ENCODE measurements at places on chromosomes 7 and 10.

GRCh38 chr7:28865601-28866144 is 92.5 kb downstream of the TRIL start:
- no peak for DNase-seq

GRCh38 chr7:20348125-20348807 is 17.6 kb downstream of the ITGB8 start:
- no peak for DNase-seq

DNA sequence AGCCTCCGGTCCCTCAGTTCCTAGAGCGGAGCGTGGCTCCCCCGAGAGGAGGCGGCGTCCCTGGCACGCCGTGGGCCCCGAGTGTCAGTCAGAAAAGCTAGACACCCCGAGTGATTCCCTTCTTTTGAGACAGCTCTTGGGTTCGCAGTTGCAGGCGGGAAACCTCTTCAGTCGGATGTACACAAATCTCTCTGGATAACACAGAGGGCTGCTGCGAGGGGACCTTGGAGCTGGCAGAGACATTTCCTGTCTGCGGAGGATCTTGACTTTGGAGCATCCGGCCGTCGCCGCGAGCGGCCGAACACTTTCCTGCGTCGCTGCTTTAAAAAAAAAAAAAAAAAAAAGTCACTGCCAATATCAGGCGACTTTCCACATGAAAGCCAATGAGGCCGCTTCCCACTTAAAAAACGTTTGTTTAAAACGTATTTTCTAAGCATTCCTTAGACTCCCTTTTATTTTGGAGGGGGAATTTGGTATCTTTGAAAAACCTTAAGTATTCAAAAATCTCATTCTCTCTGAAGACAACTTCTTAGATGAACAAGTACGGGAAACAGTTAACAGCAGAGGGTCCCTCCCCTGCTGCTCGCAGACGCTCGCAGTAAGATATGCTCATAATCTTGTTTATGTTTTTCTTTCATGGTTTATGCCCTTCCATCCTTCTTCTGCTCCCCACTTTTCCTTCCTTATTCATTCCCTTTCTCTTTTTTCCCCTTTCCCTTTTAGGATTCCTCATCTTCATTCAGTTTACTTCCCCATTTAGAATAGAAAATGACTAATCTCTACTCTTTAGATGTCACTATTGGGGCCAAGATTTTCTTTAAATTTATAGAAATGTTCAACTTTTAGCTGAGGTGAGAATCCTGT is 10.0 kb downstream of the HHEX start:
- DNase-seq, result no peak

DNA sequence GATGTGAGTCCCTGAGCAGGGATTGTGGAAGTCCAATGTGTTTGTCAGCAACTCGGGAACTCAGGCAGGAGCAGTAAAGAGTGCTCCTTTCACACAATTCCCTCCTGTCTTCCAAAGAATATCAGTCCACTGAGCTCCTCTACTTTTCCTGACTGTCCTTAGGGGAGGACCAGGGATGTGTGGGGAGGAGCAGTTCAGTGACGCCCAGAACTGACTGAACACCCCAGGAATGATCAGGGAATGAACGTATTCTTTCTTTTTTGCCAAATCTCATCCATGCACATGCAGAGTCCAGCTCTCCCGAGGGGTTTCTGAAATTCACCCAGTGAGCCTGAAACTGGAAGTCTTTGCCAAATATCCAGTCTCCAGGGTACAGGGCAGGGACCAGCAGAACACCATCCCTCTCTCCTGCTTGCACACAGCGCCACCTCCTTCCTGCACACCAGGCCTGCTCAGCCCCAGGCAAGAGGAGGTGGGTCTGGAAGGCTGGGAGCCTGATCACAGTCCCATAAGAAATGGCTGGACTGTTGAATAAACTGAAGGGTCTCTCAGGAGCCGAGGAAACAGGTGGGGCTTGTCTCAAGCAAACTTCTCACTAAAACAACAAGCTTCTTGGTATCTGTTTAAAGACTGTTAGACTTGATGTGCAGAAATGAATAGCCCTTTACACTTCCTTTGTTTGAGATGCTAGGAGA is 294.7 kb downstream of the C7orf25 start:
- DNase-seq, result no peak

GRCh38 chr7:25223206-25223605 is 5.1 kb downstream of the NPVF start:
- DNase-seq, result no peak

- DNase-seq, result no peak
These were observed 33.7 kb downstream of the RBM28 start for GRCh38 chr7:128309976-128310375.

GRCh38 chr10:132580143-132580542 is 42.6 kb downstream of the INPP5A start:
- DNase-seq, result no peak

DNA sequence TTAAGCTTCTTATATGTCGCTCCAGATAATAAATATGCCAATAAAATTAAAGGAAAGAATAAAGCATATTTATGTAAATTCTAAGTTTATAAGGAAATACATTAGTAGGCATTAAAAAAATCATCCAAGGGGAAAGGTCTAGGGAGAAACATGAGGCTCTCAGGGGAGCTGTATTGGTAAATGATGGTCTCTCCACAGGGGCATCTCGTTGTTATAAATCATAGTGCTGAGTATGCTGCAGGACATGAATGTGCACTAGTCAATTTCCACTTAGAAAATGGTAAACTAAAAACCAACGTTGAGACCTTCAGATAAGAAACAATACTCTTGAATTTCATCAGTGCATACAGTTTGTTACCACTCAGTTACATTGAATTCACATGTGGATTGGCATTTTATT is 194.0 kb upstream of the AHR start:
- no peak for DNase-seq

DNA sequence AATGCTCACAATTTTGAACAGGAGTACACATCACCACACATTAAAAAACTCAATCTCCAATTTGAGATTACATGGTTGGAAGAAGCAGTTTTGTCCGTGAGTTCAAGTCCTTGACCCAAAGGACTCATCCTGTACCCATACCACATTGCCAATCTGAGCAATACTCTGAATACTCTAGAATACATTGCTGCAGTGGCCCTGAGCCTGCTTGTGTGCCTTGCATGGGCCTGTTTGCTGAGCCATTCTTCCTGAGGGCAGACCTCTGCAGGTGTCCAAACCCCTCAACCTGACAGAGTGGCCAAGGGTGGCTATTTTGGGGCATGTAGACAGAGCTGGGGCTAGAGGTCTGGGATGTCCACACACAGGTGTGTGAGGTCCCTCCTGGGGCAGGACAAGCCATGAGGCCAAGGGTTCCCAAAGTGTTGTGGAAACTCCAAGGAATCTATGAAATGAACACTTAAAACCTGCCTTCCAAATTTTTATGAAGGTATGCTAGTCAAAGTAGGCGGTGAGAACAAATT is 15.5 kb downstream of the AGMO start:
- DNase-seq, result no peak

GRCh38 chr7:130114374-130114773 is 44.0 kb downstream of the KLHDC10 start:
- no peak for DNase-seq

- DNase-seq, result no peak
These were observed 75.4 kb downstream of the CDK1 start for GRCh38 chr10:60853637-60854036.

DNA sequence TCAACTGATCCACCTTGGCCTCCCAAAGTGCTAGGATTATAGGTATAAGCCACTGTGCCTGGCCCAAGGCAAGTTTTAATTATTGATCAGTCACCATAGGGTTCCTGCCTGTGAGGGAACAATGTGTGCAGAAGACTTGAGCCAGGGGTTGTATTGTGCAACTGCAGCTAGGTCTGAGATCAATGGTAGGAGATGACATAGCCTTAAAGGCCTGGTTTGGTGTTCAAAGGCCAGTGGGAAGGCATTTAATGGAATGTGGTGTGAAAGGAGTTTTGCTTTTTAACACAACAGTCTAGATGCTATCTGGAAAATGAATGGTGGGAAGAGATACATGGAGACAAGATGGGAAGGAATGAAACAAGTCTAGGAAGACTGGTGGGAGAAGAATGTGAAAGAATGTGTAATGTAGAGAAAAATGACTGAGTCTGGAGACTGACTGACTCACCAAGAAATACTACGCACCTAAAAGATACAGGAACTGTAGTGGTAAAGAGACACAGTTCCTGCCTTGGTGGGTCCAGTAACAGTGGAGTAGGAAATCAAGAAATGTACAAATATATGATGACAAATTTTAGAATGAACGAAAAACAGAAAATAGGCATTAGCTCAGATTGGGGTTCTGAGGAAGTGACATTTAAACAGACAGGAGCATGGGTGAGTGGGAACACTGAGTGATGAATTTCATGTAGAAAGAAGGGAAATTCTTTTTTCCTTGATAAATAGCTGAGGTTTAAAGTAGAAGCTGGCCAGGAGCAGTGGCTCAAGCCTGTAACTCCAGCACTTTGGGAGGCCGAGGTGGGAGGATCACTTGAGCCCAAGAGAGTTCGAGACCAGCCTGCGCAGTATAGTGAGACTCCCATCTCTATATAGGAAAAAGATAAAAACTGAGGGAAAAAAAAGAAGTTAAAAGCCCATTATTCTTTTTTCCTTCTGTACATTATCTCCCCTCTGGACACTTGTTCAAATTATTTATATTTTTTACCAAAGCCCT is 9.4 kb downstream of the HNRNPF start:
- no peak for DNase-seq

DNA sequence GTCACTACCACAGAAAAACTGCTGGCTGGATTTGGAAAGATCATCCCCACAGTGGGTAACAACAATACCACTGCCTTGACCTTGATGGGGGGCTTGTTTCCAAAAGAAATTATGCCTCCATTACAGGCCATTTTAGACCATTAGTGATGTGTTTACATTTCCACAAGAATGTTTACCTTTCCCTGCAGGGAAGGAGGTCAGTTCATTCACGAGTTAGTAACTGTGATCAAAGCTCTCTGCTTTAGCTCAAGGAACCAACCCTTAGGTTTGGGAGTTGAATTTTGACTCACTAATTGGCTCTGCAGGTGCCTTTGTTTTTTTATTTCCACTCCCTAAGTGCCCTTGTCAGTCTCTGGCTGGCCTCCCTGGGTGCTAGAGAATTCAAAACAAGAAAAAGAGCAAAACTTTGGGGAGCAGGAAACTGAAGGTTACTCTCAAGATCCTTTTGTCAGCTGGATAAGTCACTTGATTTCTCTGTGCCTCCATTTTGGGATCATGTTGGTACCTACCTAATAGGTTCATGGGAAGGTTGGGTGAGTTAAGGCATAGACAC is 41.1 kb upstream of the NUPR2 start:
- no peak for DNase-seq

DNA sequence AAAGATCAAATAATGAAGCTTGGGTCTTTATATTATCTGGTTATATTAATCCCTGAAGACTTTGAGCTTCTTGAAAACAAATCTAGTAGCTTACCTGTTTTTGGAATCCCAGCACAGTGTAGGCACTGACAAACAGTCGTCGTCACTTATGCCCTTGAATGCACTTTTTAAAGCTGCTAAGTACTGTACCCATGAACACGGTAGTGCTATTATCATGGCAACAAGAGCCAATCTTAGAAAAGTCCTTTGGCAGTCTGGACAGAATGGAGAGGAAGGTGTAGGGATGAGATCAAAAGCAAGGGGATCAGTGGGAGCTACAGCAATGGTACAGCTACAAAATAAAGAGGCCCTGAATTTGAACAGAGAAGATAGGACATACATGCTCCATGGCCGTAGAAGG is 9.4 kb downstream of the SLC25A13 start:
- DNase-seq, result no peak

GRCh38 chr10:17816199-17816598 is 7.1 kb downstream of the MRC1 start:
- DNase-seq, result no peak

- DNase-seq, result no peak
These were observed 102.3 kb upstream of the PLXDC2 start for GRCh38 chr10:19713800-19714525.

GRCh38 chr10:44312401-44312800 is 72.5 kb downstream of the CXCL12 start:
- DNase-seq, result no peak

- DNase-seq, result no peak
These were observed 97.2 kb upstream of the GNA12 start for GRCh38 chr7:2941216-2941859.

GRCh38 chr7:19587291-19587690 is 121.5 kb downstream of the POLR1F start:
- DNase-seq, result no peak

DNA sequence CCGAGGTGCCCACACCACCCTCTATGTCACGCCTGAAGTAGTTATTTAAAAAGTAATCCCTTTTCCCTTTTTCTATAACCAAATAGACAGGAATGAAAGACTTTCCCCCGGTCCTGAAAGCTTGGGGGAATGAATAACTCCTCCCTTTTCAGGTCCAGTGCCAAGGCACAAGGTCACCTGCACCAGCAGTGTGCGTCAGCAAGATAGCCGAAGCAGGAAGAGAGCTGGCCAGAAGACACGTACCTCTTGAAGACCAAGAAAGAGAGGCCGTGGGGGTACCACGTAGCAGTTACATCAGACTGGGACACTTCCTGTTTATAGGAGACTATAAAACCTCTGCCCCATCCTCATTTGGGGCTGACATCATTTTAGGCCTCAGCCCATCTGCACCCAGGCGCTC is 10.7 kb upstream of the AKR1B1 start:
- DNase-seq, result no peak

DNA sequence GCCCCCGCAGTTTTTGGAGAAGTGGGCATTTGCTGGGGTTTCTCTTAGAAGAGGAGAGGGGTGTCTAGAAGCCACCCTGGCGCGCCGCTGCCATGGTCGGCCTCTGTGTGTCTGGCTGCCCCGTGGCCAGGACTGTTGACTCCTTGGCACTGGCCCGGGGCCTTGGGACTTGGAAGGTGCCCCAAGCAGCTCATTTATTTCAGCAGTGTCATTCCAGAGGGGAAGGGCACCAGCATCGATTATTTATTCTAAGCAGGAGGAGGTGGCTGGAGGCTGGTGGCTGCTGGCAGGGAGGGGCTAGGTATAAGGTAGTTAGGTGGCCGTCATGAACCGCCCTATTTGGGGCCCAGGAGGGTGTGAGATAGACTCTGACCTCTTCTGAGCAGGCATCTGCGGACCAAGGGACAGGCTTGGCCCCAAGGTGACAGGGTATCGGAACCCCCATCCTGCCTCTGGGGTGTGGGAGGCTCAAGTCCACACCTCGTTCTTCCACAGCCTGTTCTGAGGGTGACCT is 1.6 kb downstream of the GTF2IRD1 start:
- no peak for DNase-seq

DNA sequence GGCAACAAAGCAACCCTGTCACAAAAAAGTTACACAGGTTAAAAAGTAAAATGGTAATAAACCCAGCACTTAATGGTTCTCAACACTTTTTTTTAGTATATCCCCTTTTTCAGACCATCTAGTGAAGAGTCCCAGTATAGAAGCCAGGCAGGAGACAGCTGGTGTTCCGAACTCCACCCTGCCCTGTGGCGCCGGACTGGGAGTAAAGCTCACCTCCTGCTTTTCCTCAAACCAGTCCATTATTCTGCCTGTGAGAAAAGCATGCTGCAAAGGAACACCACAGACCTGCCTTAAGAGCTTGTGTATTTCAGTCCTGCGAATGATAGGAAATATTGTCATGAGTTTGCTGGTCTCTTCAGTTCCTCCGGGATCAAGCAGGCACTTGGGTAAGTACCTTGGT is 81.0 kb downstream of the EZH2 start:
- DNase-seq, result no peak
